ENCODE measurements at places on chromosomes 12 and 14. TPM values are rescaled to one million over a fixed set of nuclear protein-coding genes. Genes with fewer than 3 reads are reported as not detected.

PTGER2 gene
- 0.32 TPM for total RNA-seq

TAS2R7 gene
- not detected for total RNA-seq

EXOC3L4 gene
- total RNA-seq = not detected

MFAP5 gene
- not detected for total RNA-seq

AGAP2 gene
- 27.6 TPM for total RNA-seq

YLPM1 gene
- total RNA-seq = 116 TPM

POTEM gene
- 0.17 TPM for total RNA-seq

PTHLH gene
- not detected for total RNA-seq

KRT6C gene
- not detected for total RNA-seq

CEBPE gene
- 0.37 TPM for total RNA-seq

PSMA6 gene
- 70.6 TPM for total RNA-seq

LRRC43 gene
- not detected for total RNA-seq

ANKS1B gene
- total RNA-seq = not detected

OR4E2 gene
- not detected for total RNA-seq

TMEM52B gene
- not detected for total RNA-seq

SCN8A gene
- total RNA-seq = 1.0 TPM

LPAR5 gene
- 59.6 TPM for total RNA-seq

MEG3 gene
- not detected for total RNA-seq

RASSF9 gene
- total RNA-seq = not detected

Measured in B cell (primary cell).